ENCODE measurements at places on chromosomes 1 and 21.
A peak's percentile ranks its signal among the peaks of the same experiment; 100 is the strongest.

- DNase-seq = no peak
Measured at GRCh38 chr1:246052603-246053002, 454.5 kb downstream of the SMYD3 start.

GRCh38 chr1:228801068-228801467, 65.8 kb downstream of the RHOU start:
- DNase-seq = no peak

DNA sequence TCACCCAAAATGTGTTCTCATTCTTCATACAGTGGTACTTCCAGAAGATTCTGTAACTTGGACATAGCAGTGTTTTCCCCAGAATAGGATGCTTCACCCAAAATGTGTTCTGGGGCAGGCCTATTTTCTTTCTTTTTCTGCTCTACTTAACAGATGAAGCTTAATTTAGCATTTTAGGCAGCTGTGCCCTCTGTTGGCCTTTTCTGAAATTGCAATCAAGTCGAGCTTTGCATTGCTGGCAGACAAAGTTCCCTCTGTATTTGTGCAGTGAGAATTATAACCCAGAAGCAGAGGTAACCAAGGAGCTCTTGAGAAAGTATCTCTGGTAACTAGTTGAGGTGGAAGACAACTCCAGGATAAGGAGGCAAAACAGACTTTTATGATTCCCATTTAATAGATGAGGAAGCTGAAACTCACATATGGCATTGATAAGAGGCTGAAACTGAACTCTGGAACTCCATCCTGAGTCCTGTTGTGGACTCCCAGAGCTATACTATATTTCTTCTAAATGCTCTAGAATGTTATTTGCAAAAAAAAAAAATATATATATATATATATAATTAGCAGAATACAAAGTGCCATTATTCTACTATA, 50.3 kb upstream of the L1TD1 start:
- peak; percentile 12 for DNase-seq

- no peak for DNase-seq
Measured at GRCh38 chr1:168007691-168008090, 70.8 kb upstream of the MPC2 start.
